Sigmoid colon (tissue), 7 donors: ENCODE measurements at places on chromosomes 2 and 18. TPM values are rescaled to one million over a fixed set of nuclear protein-coding genes. Genes with fewer than 3 reads are reported as not detected.

DNA sequence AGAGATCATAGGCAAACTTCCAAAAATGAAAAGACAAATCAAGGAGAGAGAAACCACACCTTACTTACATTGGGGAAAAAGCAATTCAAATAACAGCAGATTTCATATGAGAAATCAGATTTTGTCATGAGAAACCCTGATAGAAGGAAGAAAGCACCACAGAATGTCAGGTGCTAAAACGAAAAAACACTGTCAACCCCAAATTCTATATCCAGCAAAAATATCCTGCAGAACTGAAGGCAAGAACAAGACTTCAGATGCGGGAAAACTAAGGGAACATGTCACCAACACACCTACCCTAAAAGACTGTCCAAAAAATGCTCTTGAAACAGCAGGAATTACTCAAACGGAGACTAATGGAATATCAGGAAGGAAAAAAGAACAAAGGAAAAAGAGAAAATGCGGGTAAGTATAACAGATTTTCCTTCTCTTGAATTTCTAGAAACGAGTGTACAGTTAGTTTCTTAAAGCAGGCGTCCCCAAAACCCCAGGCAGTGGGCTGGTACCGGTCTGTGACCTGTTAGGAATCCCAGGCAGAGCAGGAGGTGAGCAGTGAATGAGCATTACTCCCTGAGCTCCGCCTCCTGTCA, 7.3 kb upstream of the ID2 start:
- H3K36me3 ChIP-seq: no peaks in the 10 kb centered on the region
- peaks cover 28% of the 10 kb centered on the region for H3K4me1 ChIP-seq
- no peak overlapping the region for H3K4me3 ChIP-seq
- DNase-seq: no peak
- H3K27ac ChIP-seq: no peak overlapping the region
- no peaks in the 10 kb centered on the region for H3K27me3 ChIP-seq

DNA sequence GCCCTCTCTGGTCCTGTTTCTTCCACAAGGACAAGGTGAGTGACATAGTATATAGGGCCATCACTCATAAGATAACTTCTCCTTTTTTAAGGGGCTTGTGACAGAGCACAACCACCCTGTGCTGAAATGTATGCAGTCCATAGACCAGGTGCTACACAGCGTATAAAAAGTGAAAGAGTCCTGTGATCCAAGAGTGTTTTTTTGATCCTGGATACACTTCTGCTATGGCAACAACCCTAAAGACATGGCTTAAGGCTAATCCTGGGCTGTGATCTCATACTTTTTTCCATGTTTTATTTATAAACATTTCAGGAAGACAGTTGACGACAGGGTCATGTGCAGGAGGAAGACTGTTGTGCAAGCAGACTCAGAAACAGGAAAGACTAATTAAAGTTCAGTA, 400.5 kb upstream of the TCF4 start:
- H3K27me3 ChIP-seq: no peaks in the 10 kb centered on the region
- no peak overlapping the region for H3K27ac ChIP-seq
- H3K36me3 ChIP-seq: no peaks in the 10 kb centered on the region
- no peaks in the 10 kb centered on the region for H3K4me1 ChIP-seq

GRCh38 chr2:230734247-230735175, 21.9 kb downstream of the CAB39 start:
- no peak for DNase-seq
- no peak overlapping the region for H3K27ac ChIP-seq
- peaks cover 48% of the 10 kb centered on the region for H3K4me1 ChIP-seq
- no peaks in the 10 kb centered on the region for H3K27me3 ChIP-seq

MAP2 gene
- 21.8 TPM for total RNA-seq

GRCh38 chr2:237529452-237530402, 36.6 kb upstream of the PRLH start:
- no peak for DNase-seq
- H3K4me3 ChIP-seq: no peak overlapping the region
- no peaks in the 10 kb centered on the region for H3K36me3 ChIP-seq
- H3K27me3 ChIP-seq: no peaks in the 10 kb centered on the region

DNA sequence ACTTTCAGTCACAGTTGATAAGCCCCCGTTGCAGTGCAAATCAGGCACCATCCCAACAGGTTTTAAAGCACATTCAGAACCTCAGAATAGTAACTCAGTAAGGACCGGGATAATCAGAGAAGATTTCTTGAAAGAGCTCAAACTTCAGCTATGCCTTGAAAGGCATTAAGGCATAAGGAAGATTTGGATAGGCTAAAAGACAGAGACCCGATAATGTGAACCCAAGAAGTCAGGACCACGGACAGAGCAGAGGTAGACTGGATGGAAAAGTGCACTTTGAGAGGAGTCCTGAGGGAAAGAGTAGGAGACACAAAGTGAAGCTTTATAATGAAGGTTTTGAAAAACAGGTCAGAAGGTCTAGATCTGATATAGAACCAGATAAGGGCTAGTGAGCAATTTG, 36.9 kb upstream of the KLF7 start:
- no peaks in the 10 kb centered on the region for H3K27me3 ChIP-seq
- DNase-seq: no peak
- H3K4me1 ChIP-seq: no peaks in the 10 kb centered on the region
- H3K27ac ChIP-seq: no peak overlapping the region
- H3K4me3 ChIP-seq: no peak overlapping the region

DNA sequence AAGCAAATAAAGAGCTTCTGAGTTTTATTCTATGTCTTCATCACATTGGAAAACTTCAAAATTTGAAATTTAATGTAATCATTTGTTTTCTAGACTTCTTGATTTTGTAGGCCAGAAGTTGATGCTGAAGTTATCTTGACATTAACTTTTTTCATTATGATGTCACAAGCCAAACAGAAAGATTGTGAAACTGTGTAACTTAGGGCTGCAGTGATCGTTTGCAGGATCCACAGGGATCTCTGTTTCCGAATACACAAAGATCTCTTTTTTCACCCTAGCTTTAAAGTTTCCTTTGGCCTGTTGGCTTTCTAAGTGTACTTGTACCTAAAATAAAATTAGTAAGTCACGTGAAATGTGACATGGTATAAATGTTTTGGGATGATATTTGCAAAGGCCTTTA, 594.9 kb upstream of the CDH2 start:
- H3K4me1 ChIP-seq: no peaks in the 10 kb centered on the region
- H3K4me3 ChIP-seq: no peak overlapping the region
- H3K27ac ChIP-seq: no peak overlapping the region
- H3K27me3 ChIP-seq: no peaks in the 10 kb centered on the region

- no peak overlapping the region for H3K27ac ChIP-seq
- H3K4me1 ChIP-seq: peaks cover 29% of the 10 kb centered on the region
- H3K27me3 ChIP-seq: no peaks in the 10 kb centered on the region
- H3K36me3 ChIP-seq: no peaks in the 10 kb centered on the region
Measured at GRCh38 chr18:44464398-44465180, 216.1 kb upstream of the SETBP1 start.

PDE11A gene
- total RNA-seq: 4.3 TPM

- peaks cover 100% of the 10 kb centered on the region for H3K27me3 ChIP-seq
- peak overlapping the region; percentile 37 for H3K4me3 ChIP-seq
- H3K27ac ChIP-seq: no peak overlapping the region
- no peak for DNase-seq
- no peaks in the 10 kb centered on the region for H3K4me1 ChIP-seq
Measured at GRCh38 chr2:161423421-161424393, 7.6 kb downstream of the TBR1 start.

GRCh38 chr2:173148520-173148919, 72.9 kb downstream of the MAP3K20 start:
- no peak for DNase-seq
- no peaks in the 10 kb centered on the region for H3K4me1 ChIP-seq
- H3K36me3 ChIP-seq: no peaks in the 10 kb centered on the region
- H3K27ac ChIP-seq: no peak overlapping the region
- H3K27me3 ChIP-seq: no peaks in the 10 kb centered on the region

ACMSD gene
- not detected for total RNA-seq

CDCA7 gene
- 0.33 TPM for total RNA-seq

- DNase-seq: peak; percentile 66
- H3K27me3 ChIP-seq: no peaks in the 10 kb centered on the region
- peak overlapping the region; percentile 94 for H3K27ac ChIP-seq
- H3K36me3 ChIP-seq: peaks cover 47% of the 10 kb centered on the region
- peak overlapping the region; percentile 78 for H3K4me3 ChIP-seq
- H3K4me1 ChIP-seq: no peaks in the 10 kb centered on the region
Measured at GRCh38 chr2:219279916-219280516, 850 bp downstream of the DNAJB2 start.

NOSTRIN gene
- total RNA-seq: 13.3 TPM

TEX44 gene
- not detected for total RNA-seq
